ENCODE measurements at places on chromosomes 7 and 10.
A peak's percentile ranks its signal among the peaks of the same experiment; 100 is the strongest.

- DNase-seq = no peak
Measured at GRCh38 chr10:9222917-9223316, 1168.4 kb downstream of the GATA3 start.

DNA sequence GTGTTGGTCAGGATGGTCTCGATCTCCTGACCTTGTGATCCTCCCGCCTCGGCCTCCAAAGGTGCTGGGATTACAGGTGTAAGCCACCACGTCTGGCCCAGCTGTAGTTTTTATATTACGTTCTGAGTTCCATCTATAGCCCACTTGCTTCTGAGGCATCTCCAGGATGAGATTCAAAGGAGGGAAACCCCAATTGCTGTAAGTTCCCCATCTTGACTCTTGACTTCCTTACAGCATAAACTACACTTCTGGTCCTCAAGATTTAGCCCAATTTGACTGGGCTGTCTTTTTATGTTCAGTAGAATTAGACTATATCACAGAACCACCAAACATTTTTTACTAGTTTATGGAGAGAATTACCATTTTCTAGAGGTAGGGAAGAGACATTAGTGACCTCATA lies 44.3 kb downstream of the CCM2 start:
- DNase-seq = no peak

DNA sequence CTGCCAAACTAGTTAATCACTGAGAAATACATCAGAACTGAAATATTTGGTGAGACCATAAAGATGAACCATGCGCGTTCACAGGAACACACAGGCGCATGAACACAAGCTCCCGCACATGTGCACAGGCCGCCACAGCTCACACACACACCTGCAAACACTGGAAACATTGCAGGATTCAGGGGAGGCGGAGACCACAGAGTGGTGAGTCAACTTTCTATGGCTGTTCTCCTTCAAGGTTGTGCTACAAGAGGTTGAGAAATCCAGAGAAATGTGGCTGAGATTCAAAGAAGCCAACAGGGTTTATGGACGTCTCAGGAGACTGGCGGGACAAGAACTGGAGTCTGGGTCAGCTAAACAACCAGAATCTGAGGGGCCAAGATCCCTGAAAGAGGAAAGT lies 17.8 kb downstream of the ESYT2 start:
- no peak for DNase-seq

DNA sequence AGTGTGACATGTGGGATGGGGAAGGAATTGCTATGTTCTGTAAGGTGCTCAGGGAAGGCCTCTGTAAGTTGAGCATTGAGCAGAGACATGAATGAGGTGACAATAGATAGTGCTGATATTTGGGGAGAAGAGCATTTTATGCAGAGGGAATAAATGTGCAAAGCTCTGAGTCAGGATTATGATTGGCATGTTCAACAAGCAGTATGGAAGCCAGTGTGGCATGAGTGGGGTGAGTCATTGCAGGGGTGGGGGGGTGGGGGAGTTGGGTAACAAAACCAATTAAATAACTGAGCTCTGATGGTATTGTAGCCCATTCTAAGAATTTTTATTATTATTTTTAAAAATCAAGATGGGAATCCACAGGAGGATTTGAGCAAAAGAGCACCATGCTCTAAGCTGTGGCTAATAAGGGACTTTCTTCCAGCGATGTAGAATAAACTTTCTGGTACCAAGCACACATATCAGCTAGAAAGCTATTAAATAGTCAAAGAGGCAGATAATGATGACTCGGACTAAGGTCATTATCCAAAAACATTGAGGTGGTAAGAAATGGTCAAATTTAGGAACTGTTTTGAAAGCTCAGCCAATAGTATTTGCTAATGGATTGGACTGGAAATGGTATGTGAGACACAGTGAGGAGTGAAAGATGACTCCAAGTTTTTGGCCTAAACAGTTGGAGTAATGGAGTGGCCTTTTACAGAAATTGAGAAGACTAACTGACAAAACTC lies 96.4 kb downstream of the PRKG1 start:
- DNase-seq = no peak

DNA sequence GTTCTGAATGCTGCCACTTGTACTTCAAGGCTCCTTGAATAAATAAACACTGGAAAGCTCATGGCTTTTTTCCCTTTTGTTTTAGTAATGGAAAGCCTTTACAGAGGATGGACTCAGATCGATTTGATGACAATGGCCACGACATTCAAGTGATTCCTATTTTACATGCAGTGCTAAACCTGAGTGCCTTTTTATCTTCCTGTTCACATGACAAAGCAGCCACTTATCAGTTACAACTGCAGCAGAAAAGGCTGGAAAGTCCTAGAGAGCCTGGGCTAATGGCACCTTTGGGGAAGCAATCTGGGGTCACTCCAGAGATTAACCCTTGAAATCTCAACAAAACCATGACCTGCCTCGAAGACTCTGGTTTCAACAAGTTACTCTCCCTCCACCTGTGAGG lies 249.0 kb upstream of the AUTS2 start:
- DNase-seq = no peak

DNA sequence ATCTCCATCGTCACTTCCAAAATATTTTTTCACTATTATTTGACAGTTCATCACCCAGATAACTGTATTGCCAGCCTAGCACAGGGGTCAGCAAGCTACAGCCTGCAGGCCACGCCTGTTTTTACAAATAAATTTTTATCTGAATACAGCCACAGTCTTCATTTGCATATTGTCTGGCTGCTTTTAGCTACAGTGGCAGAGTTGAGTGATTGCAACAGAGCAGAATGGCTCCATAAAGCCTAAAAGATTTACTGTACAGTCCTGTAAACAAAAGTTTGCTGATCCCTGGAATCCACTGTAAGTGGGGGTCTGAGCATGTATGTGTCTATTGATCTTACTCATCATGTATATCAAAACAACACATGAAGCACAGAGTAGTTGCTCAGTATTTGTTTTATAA lies 45.9 kb upstream of the GNAI1 start:
- DNase-seq = no peak

- no peak for DNase-seq
Measured at GRCh38 chr7:45657136-45657889, 83.1 kb downstream of the ADCY1 start.

DNA sequence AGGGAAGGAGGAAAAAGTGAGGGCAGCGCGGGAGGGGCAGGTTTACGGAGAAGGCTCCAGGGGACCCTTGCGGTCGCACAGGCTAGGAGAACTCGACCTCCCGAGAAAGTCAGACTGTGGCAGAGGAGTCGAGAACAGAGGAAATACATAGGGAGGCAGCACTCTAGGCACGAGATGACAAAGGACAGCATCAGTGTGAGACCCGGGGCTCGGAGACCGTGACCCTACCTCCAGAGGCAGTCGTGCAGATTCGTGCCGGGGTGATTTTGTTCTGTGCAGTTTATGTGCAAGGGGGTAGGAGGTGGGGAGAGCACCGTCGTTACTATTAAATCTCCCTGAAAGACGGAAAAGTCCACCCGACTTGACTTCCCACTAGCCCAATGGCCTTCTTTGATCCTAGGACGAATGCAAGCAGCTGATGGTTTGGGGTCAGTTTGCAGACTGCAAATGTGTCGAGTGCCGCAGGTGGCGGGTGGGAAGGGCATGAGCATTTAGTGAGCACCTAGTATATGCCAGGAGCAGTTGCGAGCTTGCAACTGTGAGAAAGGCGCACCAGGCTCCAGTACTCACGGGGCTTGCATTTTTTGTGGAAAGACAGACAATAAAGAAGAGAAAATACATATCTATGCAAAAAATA lies 674 bp upstream of the OSBPL3 start:
- DNase-seq = no peak

DNA sequence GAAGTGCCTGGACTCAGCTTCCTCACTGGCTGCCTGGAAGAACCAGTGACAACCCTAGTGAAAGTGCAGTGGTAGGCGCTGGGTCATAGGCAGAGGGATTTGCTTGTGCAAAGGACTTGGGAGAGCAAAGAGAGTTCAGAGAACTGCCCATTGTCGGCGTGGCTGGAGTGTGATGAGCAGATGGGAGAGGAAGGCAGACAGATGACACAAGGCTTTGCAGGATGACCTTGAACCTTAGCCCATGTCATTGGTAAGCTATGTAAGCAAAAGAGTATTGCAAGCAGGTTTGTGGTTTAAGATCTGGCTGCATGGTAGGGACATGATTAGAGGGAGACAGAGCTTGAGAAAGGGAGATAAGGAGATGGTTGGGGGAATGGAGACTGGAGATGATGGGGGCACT lies 35.3 kb upstream of the NOBOX start:
- DNase-seq = no peak

DNA sequence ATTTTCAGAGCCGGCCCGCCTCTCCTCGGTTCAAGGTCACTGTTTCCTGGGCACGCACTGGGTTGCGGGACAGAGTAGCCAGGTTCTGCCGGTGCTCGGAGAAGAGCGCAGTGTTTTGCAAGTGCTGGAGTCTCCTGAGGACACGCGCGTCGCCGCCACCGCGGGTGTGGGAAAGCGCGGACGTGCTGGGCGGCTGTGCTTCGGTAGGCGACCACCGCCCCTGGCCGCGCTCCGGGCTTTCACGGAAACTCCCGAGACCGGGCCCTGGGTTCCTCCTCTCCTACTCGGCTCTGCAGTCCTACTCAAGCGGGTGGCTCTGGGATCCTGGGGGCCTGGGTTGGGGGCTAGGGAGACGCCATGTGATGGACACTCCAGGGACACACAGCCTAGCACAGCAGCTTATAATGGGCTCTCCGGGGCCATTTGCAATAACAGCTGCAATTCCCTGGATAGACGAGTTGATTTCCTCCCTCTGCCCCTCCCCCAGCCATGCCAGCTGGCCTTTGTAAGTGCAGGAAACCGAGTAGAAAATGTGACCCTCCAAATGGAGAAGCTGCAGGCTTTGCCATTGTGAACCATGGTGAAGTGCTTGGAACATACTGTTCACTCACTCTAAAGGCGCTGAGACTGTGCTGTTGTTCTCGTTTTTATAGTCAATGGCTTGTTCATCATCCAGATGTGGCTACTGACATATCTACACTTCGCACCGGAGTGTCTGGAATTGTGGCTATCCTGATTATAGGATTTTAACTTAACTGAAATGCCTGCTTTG lies 2.1 kb downstream of the FRAT1 start:
- no peak for DNase-seq

DNA sequence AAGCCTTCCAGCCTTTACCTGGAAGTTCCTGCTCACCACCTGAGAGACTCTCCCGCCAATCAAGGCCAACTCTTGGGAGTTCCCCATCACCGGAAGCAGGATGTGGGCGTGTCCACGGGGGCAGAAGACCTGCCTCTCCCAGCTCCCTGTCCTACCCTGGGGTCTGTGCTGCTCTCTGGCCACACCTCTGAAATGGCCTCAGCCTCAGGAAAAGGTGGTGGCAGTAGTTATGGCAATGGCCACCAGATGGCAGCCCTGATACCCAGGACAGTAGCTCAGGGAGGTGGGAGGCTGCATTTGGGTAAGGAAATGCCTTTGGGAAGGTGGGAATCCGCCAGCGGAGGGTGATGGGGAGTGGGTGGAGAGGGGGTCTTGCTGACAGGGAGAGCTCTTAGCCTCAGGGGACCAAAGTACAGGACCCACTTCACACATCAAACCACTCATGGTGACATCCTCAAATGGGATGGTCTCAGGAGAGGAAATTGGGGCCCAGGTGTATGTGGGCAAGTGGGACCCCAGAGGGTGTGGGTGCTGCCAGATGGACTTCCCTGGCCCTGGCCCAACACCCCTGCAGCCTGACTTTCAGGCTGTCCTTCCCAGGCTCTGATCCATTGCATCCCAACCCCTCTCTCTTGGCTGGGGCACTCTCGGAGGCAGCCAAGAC lies 33.9 kb downstream of the KAZALD1 start:
- peak; percentile 75 for DNase-seq

DNA sequence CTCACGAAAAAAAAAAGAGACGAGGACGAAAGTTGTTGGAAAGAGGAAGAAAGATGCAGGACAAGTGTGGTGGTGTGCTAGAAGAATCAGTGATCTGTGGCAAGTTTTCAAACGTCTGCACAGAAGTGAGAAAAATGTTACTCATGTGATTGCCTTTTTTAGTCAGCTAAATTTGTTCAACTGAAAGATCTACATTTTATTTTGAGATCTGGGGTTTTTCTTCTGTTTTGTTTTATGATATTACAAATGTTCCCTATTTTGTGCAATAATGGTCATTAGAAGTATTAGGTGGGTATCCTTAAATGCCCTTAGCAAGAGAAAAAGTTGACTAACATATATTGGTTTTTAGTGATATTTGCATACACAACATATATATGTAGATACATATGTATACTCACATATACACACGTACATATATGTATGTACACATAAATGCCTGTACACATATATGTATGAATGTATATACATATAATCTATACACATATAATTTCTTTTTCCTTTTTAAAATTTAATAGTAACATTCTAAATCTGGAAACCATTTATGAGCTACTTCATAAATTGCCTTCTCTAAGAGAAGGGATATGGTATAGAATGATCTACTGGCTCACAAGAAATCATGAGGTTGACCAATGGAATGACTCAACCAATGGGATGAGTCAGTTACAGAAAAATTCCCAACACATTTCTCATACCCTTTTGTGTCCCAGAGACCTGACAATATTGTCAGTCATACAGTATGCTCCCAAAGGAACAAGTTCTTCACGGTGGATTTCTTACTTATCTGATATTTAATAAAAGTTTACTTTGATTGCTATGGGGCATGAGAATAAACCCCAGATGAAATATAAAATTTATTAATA lies 38.4 kb downstream of the SLC39A12 start:
- DNase-seq = peak; percentile 69

DNA sequence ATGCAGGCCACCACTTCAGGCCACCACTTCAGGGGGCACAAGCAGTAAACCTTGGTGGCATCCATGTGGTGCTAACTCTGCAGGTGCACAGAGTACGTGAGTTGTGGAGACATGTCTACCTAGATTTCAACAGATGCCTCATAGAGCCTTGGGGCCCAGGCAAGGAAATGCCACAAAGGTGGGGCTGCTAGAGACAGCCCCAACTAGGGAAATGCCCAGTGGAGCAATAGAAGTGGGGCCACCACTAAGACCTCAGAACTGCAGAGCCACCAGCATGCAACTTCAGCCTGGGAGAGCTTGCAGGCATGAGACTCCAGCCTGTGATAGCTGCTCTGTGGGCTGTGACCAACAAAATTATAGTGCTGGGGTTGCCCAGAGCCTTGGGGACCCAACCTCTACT lies 107.6 kb downstream of the DNAJC1 start:
- DNase-seq = no peak

GRCh38 chr7:106962751-106963150 lies 81.8 kb upstream of the PRKAR2B start:
- no peak for DNase-seq

GRCh38 chr7:22351329-22351692 lies 5.6 kb downstream of the RAPGEF5 start:
- no peak for DNase-seq
